Muscle of leg (tissue), 16 donors: ENCODE measurements at places on chromosomes 3 and 15. TPM values are rescaled to one million over a fixed set of nuclear protein-coding genes. Genes with fewer than 3 reads are reported as not detected.

The IQCH gene
- total RNA-seq = 1.6 TPM

The TEX9 gene
- 3.2 TPM for total RNA-seq

The TM6SF1 gene
- 33.9 TPM for total RNA-seq

The EPB42 gene
- total RNA-seq = 2.1 TPM

The C3orf22 gene
- 0.04 TPM for total RNA-seq

The KATNBL1 gene
- total RNA-seq = 113 TPM

The SV2B gene
- total RNA-seq = 3.1 TPM
